ENCODE measurements at places on chromosomes 16 and 17.

- no peak for DNase-seq
Measured at GRCh38 chr16:88968589-88969280, 8.3 kb downstream of the CBFA2T3 start.

DNA sequence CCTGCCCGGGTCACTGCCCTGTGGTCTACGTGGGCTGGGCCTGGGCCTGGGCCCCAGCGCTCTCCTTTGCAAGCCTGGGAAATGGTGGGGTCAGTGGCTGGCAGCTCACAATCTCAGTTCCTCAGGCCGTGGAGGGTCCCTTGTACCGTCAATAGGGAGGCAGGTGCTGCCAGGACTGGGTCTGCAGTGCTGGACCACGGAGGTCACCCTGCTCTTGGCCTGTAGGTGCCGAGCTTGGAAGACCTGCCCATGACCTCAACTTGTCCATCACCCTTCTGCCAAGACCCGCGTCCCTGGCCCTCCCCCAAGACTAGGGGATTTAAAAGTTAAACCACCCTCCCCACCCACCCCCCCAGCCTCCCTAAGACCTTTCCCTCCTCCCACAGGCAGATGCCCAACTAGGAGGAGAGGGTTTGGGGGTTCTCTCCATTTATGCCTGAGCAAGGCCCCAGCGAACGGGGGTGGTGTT is 2.5 kb downstream of the TBX2 start:
- no peak for DNase-seq

- no peak for DNase-seq
Measured at GRCh38 chr17:65000798-65001197, 55.7 kb downstream of the GNA13 start.

DNA sequence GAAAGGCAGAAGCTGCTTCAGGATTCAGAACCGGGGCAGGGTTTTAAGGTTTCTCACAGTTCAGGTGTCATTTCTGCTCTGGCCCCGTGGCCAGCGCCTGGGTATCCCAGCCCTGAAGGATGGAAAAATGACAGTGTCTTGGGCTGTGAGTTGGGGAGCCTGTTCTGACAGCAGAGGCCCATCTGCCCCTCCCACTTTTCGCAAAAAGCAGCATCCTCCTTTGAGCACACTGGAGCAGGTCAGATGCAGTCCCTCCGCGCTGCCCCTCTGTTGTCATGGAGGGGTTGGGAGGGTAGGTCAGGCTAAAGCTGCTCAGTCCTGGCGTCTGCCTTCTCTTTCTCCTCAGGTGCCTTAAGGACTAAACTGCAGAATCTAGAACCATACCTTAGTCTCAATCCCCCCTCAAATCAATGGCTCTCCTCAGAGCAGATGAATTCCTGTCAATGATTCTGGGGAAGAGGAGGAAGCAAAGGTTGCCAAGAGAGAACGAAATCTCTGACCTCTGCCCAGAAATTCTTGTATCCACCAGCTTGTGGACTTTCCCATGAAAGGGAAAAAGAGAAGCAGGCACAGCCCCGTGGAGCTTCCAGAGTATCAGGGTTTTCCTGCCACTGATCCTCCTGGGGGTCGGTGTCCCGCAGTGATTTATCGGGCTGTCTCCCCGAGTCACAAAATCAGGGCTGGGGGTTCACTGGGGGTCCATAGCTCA is 7.3 kb downstream of the NEUROD2 start:
- no peak for DNase-seq

DNA sequence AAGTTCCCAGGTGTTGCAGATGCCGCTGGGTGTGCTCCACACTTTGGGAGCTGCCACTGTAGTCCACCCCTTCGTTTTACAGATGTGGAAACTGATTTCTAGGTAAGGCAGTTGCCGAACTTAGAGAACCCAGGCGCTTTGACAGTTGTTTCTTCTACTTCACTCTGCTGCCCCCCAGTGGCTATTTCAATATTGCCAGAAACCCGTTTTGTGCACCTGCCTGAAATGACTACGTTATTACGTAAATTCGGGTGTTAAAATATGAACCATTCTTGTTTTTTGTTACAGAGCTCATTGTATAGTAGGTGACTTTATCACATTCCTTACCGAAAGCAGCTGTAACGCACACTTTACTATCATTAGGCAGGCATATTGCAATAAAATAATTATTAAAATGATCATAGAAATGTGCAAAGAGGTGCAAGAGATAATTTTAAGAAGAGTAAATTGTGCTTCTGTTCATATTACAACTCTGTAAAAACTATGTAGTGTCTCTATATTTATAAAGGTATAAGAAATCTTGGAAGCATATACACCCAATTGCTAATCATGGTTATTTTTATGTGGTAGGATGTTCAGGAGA is 44.9 kb downstream of the OTOA start:
- peak; percentile 29 for DNase-seq

GRCh38 chr17:7548585-7549400 is at the start of gene TNFSF12:
Gene TNFSF12 (plus strand): TSS chr17:7549058. CDS start chr17:7549154, 96 bp downstream.
- DNase-seq: no peak

DNA sequence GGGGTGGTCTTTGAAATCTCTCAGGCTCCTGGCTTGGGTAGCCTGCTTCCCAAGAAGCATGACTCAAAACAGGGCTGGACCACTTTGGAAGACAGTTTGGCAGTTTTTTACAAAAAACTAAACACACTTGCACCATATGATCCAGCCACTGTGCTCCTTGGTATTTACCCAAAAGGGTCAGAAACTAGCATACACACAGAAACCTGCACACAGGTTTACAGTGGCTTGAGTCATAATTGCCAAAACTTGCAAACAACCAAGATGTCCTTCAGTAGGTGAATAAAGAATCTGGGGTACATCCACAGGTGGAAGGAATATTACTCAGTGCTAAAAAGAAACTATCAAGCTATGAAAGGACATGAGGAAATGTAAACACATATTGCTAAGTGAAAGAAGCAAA is 323.2 kb upstream of the CDH5 start:
- DNase-seq: no peak

- DNase-seq: peak; percentile 5
Measured at GRCh38 chr17:48153691-48154358, 46.3 kb downstream of the SNX11 start.

GRCh38 chr17:81870981-81871386 is at the start of gene ARHGDIA:
Gene ARHGDIA (minus strand): TSS chr17:81871337. CDS start chr17:81869930, 1,407 bp downstream.
- DNase-seq: no peak

DNA sequence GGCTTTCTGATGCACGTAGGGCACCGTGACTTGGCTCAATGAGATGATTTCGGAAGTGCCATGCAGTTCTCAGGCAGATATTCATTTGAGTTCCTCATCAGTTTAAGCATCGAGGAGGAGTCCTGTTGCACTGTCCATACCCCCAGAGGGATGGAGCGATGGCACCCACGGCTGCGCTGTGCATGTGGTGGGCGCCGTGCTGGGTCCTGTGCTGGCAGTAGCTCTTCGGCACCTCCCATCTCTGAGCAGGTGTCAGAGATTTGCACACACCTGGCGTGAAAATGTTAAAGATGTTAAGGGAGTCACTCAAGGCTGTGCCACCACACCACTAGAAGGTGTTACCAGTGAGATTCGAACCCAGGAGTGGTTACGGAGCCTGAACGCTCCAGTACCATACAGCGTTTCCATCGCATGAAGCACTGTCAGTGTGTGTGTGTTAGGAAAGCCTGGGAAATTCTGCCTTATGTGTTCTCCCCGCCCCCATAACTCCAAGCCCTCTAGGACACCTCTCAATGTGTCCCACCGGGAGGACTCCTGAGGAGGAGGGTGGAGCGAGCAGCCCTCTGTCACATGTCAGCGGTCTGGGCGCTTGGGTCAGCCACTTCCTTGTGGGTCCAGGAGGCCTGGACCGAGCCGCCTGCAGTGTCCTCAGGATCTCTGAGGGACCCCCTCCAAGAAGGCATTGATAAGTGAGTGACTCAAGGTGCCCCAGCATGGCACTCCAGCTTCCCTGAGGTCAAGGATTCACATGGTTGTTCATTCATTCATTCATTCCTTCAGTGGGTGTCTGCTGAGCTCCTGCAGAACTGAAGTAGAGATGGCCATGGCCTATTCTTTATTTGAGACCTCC is 3.8 kb downstream of the MRC2 start:
- DNase-seq: no peak

DNA sequence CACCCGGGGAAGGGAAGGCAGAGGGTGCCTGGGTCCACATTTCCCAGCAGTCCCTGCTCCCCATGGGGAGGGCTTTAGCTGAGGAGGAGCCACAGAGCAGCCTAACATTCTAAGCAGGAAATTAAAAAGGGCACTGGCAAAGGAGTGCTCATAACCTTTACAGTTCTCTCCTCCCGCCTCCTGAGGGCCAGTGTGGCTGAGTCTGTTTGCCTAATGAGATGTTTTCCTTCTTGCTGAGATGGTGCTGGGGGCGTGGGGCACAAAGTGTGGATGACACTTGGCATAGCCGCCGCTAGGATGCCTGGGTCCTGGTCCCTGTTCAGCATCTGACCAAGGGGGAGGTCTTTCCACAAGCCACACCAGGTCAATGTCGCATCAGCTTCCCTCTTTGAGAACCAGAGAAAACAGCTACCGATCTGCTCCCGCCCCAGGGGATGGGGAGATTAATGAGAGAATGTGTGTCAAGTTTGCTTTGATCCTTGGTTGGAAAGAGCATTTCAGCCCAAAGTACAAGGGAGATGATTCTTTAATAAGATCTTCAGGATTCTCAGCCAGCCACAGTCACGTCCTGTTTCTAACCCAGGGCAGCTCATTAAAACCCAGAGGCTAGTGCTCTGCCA is 5.8 kb downstream of the KIF18B start:
- no peak for DNase-seq

GRCh38 chr16:12341423-12341822 is 364.9 kb downstream of the SNX29 start:
- no peak for DNase-seq

- DNase-seq: no peak
Measured at GRCh38 chr16:68283801-68284598, 19.7 kb downstream of the SLC7A6 start.

GRCh38 chr17:79938336-79939093 is 97.2 kb downstream of the TBC1D16 start:
- no peak for DNase-seq

DNA sequence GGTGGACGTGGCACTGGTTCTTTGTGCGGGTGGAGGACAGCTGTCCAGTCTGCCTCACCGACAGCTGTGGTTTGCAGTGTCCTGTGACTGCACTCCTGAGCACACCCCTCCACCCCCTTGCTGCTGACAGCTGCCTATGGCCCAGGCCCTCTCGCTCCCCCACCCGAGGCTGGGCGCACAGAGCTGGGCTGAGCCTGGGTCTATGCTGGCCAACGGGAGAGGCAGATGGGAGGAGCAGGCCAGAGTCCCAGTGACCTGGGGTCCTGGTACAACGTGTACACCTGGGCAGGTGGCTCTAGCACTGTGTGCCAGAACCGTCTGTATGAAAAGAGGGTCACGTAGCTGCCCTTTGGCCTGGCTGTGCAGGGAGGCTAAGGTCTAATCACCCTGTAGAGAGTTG is 30.5 kb downstream of the BAIAP2 start:
- DNase-seq: no peak

DNA sequence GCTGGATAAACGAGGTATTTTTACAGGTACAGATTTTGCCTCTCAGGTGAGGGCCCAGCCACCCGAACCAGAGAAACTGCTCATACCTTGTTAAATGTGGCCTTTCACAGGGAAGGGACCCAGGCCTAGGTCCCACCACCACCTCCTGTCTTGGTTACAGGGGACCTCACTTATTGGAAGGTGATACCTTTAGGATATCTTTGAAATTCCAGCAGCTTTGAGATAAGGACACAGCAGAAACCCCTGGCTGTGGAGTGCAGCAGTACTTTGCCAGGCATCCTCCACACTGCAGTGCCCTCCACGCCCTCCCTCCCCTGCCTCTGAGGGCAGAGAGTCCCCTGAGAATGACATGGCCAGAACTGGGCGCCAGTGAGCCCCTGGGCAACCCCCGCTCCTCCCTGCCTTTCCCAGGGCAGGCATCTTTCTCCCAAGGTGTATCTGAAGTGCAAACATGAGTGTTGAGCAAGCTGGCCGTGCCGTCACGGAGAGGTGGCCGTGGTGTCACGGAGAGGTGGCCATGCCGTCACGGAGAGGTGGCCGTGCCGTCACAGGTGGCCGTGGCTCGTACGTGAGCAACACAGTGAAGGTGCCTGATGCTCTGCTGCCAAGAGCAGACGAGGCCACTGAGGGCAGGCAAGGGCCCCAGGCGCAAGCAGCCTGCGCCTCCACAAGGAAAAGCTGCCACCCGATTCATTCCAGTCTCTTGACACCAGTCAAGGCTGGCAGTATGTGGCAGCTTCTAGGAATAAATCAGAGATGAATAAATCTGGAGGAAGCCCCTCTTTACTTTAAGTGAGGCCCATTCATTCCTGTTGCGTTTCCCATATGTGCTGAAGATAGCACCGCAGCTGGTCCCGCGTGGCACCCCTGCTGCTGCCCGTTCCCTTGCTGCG is 134.5 kb upstream of the CHMP6 start:
- DNase-seq: no peak

DNA sequence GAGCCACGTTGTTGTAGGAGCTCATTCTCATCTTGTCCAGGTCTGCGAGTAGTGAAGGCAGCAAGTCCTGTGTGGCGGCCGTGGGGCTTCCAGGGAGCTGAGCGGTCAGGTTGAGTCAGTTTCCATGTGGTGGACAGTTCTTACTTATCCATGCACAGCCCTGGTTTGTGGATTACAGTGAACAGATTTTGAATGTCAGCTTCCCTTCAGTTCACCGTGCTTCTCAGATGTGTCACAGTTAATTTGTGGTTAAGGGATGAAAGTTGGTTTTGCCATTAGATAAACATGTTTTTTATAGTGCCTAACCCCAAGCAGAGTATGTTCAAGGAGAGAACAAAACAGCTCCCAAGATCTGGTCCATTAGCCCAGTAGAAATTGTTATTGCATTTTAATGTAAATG is 103.1 kb downstream of the RPTOR start:
- peak; percentile 72 for DNase-seq

DNA sequence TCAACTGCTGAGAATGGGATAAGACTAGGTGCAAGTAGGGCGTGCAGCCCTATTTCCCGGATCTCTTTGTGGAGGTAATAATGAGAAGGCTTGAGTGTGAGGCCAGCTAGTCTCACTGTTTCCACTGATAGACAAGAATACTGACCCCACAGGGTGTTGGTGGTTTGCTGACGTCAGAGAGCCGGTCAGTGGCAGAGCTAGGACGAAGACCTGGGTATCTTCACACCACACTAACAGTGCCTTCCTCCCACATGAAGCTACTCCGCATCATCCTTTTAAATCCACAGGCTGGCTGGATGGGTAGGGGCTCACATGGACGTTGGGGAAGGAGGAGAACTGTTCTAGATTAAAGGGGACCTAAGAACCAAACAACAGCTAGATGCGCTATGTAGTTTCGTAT is 68.0 kb downstream of the ZFHX3 start:
- DNase-seq: no peak

DNA sequence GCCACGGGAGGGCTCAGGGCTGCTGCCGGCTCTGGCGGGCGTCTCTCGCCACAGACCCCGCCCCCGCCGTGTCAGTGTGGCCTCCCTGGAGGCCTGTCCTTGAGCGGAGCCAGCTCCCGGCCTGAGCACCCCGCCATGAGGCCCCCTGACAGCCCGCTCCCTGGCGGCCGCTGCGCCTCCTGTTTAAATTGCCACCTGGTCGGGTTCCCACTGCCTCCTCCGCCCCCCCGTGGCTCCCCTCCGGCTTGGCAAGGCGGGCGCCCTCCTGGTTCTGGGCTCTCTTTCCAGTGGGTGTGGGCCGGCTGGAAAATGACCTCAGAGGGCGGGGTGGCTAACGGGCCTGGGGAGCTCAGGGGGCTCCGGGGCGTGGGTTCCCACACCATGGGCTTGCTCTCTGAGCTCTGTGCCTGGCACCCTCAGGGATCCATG is 42.1 kb upstream of the SSTR5 start:
- no peak for DNase-seq
